Endothelial cell of umbilical vein (primary cell): ENCODE measurements at places on chromosomes 12 and 14.

GRCh38 chr14:32201816-32202490 lies at the start of gene RNU6-7:
Gene RNU6-7, plus strand, starts transcription at chr14:32202045.
- no peak within 1 kb of the TSS for H3K27ac ChIP-seq
- H3K4me1 ChIP-seq = peaks cover 16% of the 10 kb centered on the region
- peaks cover 10% of the 10 kb centered on the region for H3K27me3 ChIP-seq
- peak within 1 kb of the TSS; percentile 92 for H3K4me3 ChIP-seq

- H3K36me3 ChIP-seq = no peaks in the 10 kb centered on the region
- DNase-seq = no peak
- no peak overlapping the region for H3K27ac ChIP-seq
- no peaks in the 10 kb centered on the region for H3K27me3 ChIP-seq
Measured at GRCh38 chr12:40262657-40263056, 37.9 kb downstream of the LRRK2 start.

- no peak overlapping the region for H3K4me3 ChIP-seq
- no peaks in the 10 kb centered on the region for H3K27me3 ChIP-seq
- H3K27ac ChIP-seq = no peak overlapping the region
- DNase-seq = no peak
- H3K4me1 ChIP-seq = no peaks in the 10 kb centered on the region
- H3K36me3 ChIP-seq = peaks cover 6% of the 10 kb centered on the region
Measured at GRCh38 chr14:23482823-23483148, 13.3 kb downstream of the NGDN start.

GRCh38 chr14:74202113-74202512 lies 37.1 kb upstream of the VSX2 start:
- H3K27me3 ChIP-seq = no peaks in the 10 kb centered on the region
- H3K4me3 ChIP-seq = no peak overlapping the region
- H3K36me3 ChIP-seq = peaks cover 2% of the 10 kb centered on the region
- no peak for DNase-seq
- H3K4me1 ChIP-seq = no peaks in the 10 kb centered on the region

DNA sequence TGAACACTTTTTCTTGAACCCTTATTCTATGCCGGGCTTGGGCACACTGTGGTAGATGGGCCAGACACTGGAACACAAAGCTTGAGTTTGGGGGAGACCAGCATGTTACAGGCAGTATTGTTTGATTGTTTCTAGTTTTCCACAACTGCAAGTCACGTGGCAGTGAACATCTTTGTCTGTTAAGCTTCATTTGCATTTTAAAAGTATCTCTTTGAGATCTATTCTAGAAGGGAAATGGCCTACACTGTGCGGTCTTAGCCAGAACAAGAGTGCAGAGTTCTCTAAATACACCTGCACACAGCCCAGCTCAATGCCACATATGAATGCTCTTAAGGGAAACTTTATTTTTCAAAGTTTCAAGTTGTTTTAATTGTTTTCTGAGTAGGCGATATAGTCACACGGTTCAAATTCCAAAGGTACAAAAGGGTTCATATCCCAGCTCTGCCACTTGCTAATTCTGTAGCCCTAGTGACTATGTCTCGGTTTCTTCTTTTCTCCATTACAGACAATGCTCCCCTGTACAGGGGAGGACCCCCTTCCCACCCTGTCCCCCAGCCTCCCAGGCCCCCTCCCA lies 24.9 kb downstream of the RIN3 start:
- no peaks in the 10 kb centered on the region for H3K27me3 ChIP-seq
- peaks cover 26% of the 10 kb centered on the region for H3K4me1 ChIP-seq
- no peaks in the 10 kb centered on the region for H3K36me3 ChIP-seq
- no peak overlapping the region for H3K27ac ChIP-seq
- no peak for DNase-seq

DNA sequence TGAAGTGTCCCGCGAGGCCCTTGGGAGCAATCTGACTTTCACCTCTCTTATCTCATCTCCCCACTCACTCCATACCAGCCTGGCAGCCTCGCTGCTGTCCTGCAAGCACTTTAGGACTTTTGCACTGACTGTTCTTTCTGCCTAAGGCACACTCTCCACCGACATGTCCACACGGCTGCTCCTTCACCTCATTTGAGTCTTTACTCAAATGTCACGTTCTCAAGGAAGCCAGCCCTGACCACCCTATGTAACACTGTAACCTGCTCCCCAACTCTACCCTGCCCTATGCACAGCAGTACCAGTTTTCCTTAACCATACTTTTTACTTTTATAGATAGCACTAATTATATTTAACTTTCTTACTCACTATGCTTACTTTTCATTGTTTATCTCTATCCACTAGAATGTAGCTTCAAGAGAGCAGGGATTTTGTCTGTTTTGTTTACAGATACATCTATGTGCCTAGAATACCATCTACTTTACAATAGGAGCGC lies 32.0 kb downstream of the PRKD1 start:
- no peak overlapping the region for H3K27ac ChIP-seq
- H3K4me3 ChIP-seq = no peak overlapping the region

- no peak overlapping the region for H3K4me3 ChIP-seq
- H3K27me3 ChIP-seq = no peaks in the 10 kb centered on the region
- peaks cover 3% of the 10 kb centered on the region for H3K4me1 ChIP-seq
- H3K36me3 ChIP-seq = no peaks in the 10 kb centered on the region
Measured at GRCh38 chr14:32468955-32469354, 139.9 kb downstream of the AKAP6 start.

DNA sequence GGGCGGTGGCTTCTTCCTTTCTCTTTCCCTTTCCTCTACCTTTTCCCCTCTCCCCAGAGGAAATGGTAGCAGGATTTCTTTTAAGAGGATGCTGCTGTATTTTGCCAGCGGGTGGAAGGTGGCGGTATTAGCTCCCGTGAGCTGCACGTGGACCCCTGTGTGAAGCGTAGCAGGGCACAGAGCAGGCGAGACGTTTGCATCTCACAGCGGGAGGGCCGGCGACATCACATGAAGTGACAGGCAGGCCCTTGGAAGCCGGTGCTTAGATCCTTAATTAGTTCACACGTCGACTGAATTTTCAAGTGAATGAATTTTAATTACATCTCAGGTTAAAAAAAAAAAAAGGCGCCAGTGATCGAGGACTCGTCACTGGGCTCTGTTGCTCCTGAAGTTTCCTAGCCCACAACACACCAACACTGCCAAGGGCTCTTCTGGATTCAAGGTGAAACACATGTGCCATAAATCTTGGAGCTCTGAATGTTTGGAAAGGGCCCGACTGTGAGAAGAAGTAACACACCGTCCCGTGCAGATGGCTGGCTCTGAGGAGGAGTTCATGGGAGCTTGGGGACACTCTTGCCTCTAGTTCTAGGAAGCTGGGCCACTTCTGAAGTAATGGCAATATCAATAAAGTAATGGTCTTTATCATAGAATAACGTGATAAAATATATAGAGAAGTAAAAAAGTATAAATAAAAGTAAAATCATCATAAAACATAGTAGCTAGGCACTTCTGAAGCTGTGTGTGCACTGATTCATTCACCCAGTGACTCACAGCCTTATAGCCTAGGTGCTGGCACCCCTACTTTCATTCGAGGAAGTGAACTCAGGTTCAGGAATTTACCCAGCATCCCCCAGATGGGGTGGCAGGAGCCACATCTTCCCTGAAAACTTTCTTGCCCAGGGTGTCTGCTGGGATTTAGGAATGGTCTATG lies 75.3 kb downstream of the AACS start:
- DNase-seq = peak; percentile 10
- no peak overlapping the region for H3K4me3 ChIP-seq
- peaks cover 8% of the 10 kb centered on the region for H3K4me1 ChIP-seq
- H3K27me3 ChIP-seq = no peaks in the 10 kb centered on the region
- peaks cover 2% of the 10 kb centered on the region for H3K36me3 ChIP-seq

- no peak overlapping the region for H3K27ac ChIP-seq
- peaks cover 40% of the 10 kb centered on the region for H3K27me3 ChIP-seq
- H3K4me1 ChIP-seq = no peaks in the 10 kb centered on the region
- no peak overlapping the region for H3K4me3 ChIP-seq
- no peaks in the 10 kb centered on the region for H3K36me3 ChIP-seq
Measured at GRCh38 chr12:114414031-114414865, 8.3 kb upstream of the TBX5 start.

GRCh38 chr12:47744005-47744651 lies 14.6 kb downstream of the RAPGEF3 start:
- H3K4me3 ChIP-seq = no peak overlapping the region
- no peaks in the 10 kb centered on the region for H3K27me3 ChIP-seq
- peaks cover 11% of the 10 kb centered on the region for H3K4me1 ChIP-seq
- H3K36me3 ChIP-seq = peaks cover 36% of the 10 kb centered on the region
- DNase-seq = no peak

DNA sequence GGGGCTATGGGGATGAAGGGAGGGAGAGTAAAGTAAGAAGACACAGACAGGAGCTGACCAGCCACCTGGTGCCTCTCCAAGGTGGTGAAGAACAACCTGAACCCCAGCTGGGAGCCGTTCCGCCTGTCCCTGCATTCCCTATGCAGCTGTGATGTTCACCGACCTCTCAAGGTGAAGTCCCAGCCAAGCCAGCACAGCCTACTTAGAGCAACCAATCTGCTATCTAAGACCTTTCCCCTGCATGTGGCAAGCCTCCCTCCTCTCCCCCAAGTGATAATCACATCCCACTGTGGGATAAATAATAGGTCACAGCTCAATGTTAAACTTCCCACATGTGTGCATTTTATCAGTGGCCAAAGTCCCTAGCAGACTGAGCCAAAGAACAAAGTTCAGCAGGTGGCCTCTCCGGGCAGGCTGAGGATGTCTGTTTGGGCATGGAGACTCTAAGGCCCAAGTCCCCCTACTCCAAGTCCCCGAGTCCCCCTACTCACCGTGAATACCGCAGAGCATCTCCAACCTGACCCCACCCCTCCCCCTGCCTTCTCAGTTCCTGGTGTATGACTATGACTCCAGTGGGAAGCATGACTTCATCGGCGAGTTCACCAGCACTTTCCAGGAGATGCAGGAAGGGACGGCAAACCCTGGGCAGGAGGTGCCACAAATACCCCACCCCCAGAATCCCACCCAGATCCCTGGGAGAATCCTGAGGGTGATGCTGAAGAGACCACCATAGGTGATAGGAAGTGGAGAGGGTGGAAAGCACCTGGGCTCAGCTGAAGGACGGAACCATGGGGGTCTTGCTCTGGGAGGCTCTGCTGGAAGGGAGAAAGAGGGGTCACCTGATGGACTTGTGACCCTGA lies 3.5 kb downstream of the CPNE6 start:
- no peaks in the 10 kb centered on the region for H3K36me3 ChIP-seq
- H3K27me3 ChIP-seq = peaks cover 5% of the 10 kb centered on the region
- DNase-seq = no peak
- no peak overlapping the region for H3K27ac ChIP-seq
- no peaks in the 10 kb centered on the region for H3K4me1 ChIP-seq

- peak; percentile 67 for DNase-seq
- no peaks in the 10 kb centered on the region for H3K36me3 ChIP-seq
- no peaks in the 10 kb centered on the region for H3K4me1 ChIP-seq
- no peak overlapping the region for H3K27ac ChIP-seq
Measured at GRCh38 chr12:119780786-119781434, 96.2 kb downstream of the CIT start.

GRCh38 chr12:43921666-43922337 lies 85.9 kb downstream of the TMEM117 start:
- no peak overlapping the region for H3K27ac ChIP-seq
- no peak overlapping the region for H3K4me3 ChIP-seq
- no peak for DNase-seq
- no peaks in the 10 kb centered on the region for H3K4me1 ChIP-seq

DNA sequence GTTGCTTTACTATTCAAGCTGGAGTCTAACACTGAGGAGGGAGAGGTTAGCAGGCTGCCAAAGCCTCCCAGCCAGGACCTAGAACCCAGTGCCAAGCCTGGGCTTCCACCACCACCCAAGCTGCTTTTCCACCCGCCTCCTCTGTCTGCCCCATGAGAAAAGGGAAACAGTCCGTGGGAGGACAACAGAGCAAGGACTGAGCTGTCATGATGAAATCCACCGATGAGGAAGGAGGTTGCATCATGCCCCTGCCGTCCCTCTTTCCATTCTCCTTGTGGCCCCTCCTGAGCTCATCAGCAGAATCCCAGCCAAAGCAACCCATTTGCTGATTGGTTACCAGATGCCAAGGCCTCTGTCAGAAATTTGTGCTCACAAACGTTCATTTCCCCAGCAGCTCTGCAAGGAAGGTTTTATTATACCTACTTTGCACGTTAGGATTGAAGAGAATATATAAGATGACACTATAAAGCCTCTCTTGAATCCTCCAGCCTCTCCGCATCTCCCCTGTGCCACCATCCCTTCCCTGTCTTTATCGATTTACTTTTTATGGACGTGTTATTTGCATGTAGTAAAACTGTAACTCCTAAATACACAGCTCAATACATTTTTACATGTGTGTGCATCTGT lies 6.3 kb upstream of the SERPINA1 start:
- H3K4me1 ChIP-seq = no peaks in the 10 kb centered on the region
- DNase-seq = no peak
- no peak overlapping the region for H3K4me3 ChIP-seq
- no peaks in the 10 kb centered on the region for H3K27me3 ChIP-seq

- no peak overlapping the region for H3K27ac ChIP-seq
- no peaks in the 10 kb centered on the region for H3K36me3 ChIP-seq
- H3K27me3 ChIP-seq = no peaks in the 10 kb centered on the region
- no peak for DNase-seq
Measured at GRCh38 chr12:25558586-25558985, 5.5 kb upstream of the LMNTD1 start.

DNA sequence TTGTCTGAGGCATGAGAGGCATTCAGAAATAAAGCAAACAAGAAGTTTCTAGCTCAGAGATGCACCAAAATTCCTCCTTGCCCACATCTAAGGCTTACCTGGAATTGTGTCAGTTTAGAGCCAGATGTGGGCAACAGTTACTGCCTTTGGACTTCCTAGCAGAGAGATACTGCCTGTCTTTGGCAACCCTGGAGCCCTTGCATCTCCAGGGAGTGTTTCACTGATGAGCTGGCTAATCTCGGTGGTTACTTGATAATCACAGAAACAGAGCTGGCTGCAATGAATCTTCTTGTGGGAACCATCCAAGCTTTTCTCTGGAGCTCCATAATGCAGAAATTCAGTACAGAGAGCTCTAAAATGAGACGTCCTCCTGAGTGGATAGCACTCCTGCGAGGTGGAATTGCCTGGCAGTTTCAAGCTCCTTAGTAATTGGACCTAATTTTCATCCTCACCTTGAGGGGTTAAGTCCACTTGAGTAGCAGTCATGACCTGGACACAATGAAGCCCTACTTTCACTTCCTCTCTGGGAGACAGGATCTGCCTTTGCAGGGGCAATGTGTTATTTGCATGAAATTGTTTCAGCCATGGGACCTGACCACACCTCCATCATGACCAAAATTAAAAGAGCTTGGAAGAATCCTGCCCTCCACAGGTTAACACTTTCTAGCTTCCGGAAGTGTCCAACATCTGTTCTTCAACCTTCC lies 108.8 kb upstream of the ARHGAP5 start:
- H3K4me3 ChIP-seq = no peak overlapping the region
- DNase-seq = no peak
- H3K4me1 ChIP-seq = no peaks in the 10 kb centered on the region
- H3K36me3 ChIP-seq = no peaks in the 10 kb centered on the region
- no peaks in the 10 kb centered on the region for H3K27me3 ChIP-seq

GRCh38 chr12:67854351-67854750 lies 134.9 kb upstream of the IFNG-AS1 start:
- DNase-seq = no peak
- H3K4me1 ChIP-seq = no peaks in the 10 kb centered on the region
- no peaks in the 10 kb centered on the region for H3K27me3 ChIP-seq
- H3K4me3 ChIP-seq = no peak overlapping the region
- no peak overlapping the region for H3K27ac ChIP-seq

- no peaks in the 10 kb centered on the region for H3K27me3 ChIP-seq
- no peak overlapping the region for H3K4me3 ChIP-seq
- H3K36me3 ChIP-seq = no peaks in the 10 kb centered on the region
Measured at GRCh38 chr12:52969828-52970569, 21.1 kb downstream of the KRT18 start.
